T-cell (primary cell): ENCODE measurements at places on chromosomes 7 and 10. TPM values are rescaled to one million over a fixed set of nuclear protein-coding genes. Genes with fewer than 3 reads are reported as not detected.

- no peaks in the 10 kb centered on the region for H3K27me3 ChIP-seq
- peaks cover 84% of the 10 kb centered on the region for H3K4me1 ChIP-seq
- no peaks in the 10 kb centered on the region for H3K36me3 ChIP-seq
- H3K4me3 ChIP-seq = peak overlapping the region; percentile 8
Observed at GRCh38 chr10:114541081-114541796, 116.8 kb downstream of the ABLIM1 start.

DNA sequence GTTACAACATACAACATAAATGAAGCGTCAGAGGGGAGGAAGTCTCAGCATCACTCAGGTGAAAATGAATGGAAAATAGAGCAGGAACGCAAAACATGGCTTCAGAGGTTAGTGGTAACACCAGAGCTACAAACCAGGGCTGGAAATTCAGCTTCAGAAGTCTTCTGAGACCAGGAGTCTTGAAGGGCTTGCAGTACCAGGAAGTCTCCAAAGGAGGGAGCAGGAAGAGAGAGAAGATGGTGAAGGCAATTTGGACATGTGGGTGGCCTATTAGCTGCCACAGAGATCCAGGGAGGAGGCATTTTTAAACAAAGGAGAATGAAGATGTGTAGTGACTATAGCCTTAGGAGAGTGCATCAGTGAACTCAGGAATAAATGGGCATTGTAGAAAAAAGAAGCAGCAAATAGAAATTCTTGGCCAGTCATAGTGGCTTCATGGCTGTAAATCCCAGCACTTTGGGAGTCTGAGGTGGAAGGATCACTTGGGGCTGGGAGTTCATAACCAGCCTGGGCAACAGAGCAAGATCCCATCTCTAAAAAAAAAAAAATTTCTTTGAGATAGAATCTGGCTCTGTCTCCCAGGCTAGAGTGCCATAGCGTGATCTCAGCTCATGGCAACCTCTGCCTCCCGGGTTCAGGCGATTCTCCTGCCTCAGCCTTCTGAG, 9.3 kb upstream of the TET1 start:
- no peaks in the 10 kb centered on the region for H3K36me3 ChIP-seq
- peaks cover 4% of the 10 kb centered on the region for H3K27me3 ChIP-seq
- no peak for DNase-seq

- DNase-seq = no peak
- H3K27ac ChIP-seq = no peak overlapping the region
- no peaks in the 10 kb centered on the region for H3K27me3 ChIP-seq
- H3K4me1 ChIP-seq = peaks cover 4% of the 10 kb centered on the region
- H3K36me3 ChIP-seq = no peaks in the 10 kb centered on the region
Observed at GRCh38 chr10:5971886-5972285, 5.5 kb downstream of the IL15RA start.

The SEPHS1 gene
- 34.6 TPM for total RNA-seq

DNA sequence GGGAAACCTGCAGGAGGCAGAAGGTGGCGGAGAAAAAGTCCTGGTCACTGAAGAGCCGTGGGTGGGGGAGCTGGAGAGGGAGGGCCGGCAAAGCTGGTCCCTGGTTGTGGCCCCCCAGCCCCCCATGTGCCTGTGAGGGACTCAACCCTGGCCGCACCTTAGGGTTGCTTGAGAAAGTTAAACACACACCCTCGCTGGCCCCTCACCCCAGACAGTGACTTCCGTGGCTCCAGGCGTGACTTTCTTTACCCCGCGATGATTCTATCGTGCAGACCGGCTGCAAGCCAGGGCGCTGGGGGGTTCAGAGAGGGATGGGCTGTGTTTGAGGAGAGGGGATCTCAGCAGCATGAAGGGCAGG, 447.6 kb upstream of the FOXK1 start:
- no peaks in the 10 kb centered on the region for H3K36me3 ChIP-seq
- no peak overlapping the region for H3K4me3 ChIP-seq
- H3K4me1 ChIP-seq = no peaks in the 10 kb centered on the region
- no peak for DNase-seq
- no peak overlapping the region for H3K27ac ChIP-seq

The C10orf67 gene
- total RNA-seq = 0.13 TPM

The KLF14 gene
- total RNA-seq = not detected

The MTERF1 gene
- total RNA-seq = 14.8 TPM

GRCh38 chr10:7287377-7287776, 123.5 kb downstream of the SFMBT2 start:
- H3K27me3 ChIP-seq = no peaks in the 10 kb centered on the region
- no peak overlapping the region for H3K27ac ChIP-seq
- DNase-seq = no peak
- H3K36me3 ChIP-seq = no peaks in the 10 kb centered on the region
- H3K4me1 ChIP-seq = no peaks in the 10 kb centered on the region

The PWWP2B gene
- total RNA-seq = 11.5 TPM

- no peak overlapping the region for H3K27ac ChIP-seq
- H3K4me1 ChIP-seq = no peaks in the 10 kb centered on the region
- DNase-seq = no peak
- H3K27me3 ChIP-seq = no peaks in the 10 kb centered on the region
- no peaks in the 10 kb centered on the region for H3K36me3 ChIP-seq
Observed at GRCh38 chr7:145252031-145252430, 416.2 kb upstream of the TPK1 start.

DNA sequence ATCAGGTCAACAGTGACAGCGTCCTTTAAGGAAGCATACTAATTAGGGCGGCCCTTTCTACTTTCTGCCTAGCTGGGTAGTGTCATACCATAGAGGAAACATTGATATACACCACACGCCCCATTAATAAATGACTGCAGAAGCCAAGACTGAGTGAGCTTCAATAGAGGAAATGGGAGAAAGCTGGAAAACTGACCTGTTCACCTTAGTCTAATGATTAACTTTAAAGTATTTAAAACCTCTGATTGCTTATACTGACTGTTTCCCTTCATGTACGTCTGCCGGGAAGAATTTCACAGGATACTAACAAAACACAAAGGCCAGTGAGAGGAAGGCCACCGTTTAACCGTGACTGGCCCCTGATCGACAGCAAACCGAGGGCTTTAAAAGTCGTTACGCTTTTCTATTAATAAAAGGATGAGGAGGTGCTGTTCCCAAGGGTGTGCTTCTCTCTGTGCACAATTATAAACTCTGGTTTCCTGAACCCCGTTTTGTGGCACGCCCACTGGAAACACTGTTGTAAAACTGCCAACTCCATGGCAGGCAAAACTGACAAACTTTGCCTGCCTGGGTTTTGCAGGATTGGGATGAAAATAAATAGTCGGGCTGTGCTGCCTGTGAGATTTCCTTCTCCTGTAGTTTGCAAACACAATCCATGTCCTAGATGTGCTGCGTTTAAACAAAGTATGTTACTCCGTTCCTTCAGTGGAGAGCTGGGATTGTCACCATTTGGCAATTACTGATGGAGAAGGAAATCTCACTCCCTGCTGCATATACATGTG, 137.6 kb downstream of the NRP1 start:
- no peaks in the 10 kb centered on the region for H3K27me3 ChIP-seq
- H3K4me3 ChIP-seq = no peak overlapping the region
- no peak for DNase-seq
- no peaks in the 10 kb centered on the region for H3K36me3 ChIP-seq

DNA sequence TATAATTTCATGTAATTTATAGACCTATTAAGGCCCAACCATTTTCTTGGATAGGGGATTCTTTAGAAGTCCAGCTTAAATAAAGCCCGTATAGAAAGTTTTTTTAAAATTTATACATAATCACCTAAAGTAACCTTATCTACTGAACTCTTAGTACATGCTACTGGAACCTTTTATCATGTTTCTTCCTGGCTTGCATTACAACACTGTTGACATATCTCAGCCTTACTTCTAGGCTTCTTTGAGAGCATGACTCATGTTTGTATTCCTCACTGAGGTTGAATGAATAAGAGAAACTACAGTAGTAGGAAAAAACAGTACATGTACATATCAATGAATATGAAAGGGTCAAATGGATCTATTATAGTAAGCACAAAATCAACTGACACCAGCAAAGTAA, 8.2 kb upstream of the MAGI2 start:
- DNase-seq = no peak
- no peaks in the 10 kb centered on the region for H3K36me3 ChIP-seq
- H3K27me3 ChIP-seq = no peaks in the 10 kb centered on the region
- no peaks in the 10 kb centered on the region for H3K4me1 ChIP-seq
- H3K4me3 ChIP-seq = no peak overlapping the region

DNA sequence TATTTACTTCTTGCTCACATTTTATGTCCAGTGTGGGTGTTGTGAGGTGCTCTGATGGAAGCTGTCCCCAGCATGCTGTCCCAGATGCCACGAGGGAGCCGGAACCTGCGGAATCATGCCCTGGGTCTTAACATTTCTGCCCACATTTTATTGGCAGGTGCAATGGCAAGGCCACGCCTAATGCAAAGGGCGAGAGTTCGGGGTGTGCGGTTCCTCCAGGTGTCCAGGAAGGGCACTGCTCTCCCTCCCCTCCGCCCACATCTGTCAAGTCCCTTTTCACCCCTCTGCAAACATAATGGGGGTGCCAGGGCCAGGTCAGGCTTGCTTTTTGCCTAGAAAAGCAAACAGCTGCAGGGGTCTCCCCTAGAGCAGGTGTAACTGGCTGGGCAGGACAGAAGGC, 16.4 kb downstream of the PDAP1 start:
- H3K27ac ChIP-seq = no peak overlapping the region
- peaks cover 28% of the 10 kb centered on the region for H3K36me3 ChIP-seq
- H3K4me3 ChIP-seq = no peak overlapping the region
- DNase-seq = no peak
- peaks cover 29% of the 10 kb centered on the region for H3K4me1 ChIP-seq

DNA sequence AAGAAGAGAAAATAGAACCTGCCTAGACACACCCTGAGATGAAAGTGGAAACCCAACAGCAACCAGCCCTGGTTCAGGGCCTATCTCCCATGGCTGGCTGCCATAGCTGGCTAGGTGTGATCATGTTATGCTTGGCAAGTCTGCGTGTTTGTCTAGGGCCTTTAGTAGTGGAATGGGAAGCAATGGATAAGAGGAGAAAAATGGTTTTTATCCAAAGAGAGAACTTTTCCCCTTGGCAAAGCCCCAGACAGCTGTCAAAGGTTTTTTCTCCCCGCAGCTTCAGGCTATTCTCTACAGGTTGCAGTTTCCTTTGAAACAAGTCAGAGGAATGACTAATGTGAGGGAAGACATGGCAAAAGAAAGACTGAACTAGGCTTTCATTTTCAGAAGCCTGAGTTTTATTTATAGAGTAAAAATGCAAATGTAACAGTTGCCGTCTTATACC, 161.5 kb downstream of the SEMA3D start:
- H3K27me3 ChIP-seq = no peaks in the 10 kb centered on the region
- H3K36me3 ChIP-seq = no peaks in the 10 kb centered on the region
- no peaks in the 10 kb centered on the region for H3K4me1 ChIP-seq
- DNase-seq = no peak
- no peak overlapping the region for H3K4me3 ChIP-seq

- no peaks in the 10 kb centered on the region for H3K4me1 ChIP-seq
- H3K4me3 ChIP-seq = no peak overlapping the region
- H3K27me3 ChIP-seq = no peaks in the 10 kb centered on the region
- DNase-seq = no peak
Observed at GRCh38 chr7:151686826-151687225, 167.1 kb upstream of the RHEB start.

DNA sequence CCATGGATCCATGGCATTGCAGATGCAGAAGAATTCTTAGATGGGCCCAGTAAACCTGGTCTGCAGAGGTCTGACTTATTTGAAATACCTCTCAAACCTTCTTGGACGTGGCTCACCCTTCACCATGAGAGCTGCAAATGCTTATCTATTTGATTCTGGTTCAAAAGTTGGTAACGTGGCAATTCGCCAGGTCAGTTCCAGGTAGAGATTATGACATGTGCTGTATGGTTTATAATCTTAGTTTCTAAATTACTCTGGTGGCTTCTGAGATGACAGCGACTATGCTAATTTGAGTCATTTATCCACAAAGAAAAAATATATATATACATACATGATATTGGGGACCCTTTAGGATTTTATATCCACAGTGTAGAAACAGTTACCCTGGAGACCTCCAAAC, 68.8 kb downstream of the NRP1 start:
- H3K27ac ChIP-seq = no peak overlapping the region
- no peak overlapping the region for H3K4me3 ChIP-seq
- DNase-seq = no peak

DNA sequence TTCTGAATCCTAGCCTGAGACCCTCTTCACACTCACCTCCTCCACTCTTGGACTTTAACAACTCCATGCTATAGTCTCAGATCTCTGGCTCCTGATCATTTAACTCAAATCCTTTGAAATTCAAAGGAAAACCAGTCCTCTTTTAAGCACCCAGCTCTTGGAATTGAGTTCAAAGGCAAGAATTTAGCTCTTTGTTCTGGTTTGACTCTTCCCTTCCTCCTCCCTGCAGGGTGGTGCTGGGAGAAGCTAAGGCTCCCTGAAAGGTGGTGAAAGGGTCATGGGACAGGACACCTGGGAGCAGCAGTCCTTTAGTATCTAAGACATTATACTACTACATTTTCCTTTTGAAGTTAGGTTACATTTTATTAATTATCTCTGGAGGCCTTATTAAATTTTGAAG, 259.4 kb downstream of the CCSER2 start:
- no peak overlapping the region for H3K4me3 ChIP-seq
- no peak overlapping the region for H3K27ac ChIP-seq
- no peaks in the 10 kb centered on the region for H3K36me3 ChIP-seq
- no peaks in the 10 kb centered on the region for H3K27me3 ChIP-seq
- DNase-seq = no peak
- H3K4me1 ChIP-seq = no peaks in the 10 kb centered on the region

GRCh38 chr10:95289921-95290421, 832 bp downstream of the PDLIM1 start:
- H3K27me3 ChIP-seq = peaks cover 31% of the 10 kb centered on the region
- no peak overlapping the region for H3K27ac ChIP-seq
- no peak for DNase-seq
- no peaks in the 10 kb centered on the region for H3K36me3 ChIP-seq

The HABP2 gene
- 0.20 TPM for total RNA-seq

DNA sequence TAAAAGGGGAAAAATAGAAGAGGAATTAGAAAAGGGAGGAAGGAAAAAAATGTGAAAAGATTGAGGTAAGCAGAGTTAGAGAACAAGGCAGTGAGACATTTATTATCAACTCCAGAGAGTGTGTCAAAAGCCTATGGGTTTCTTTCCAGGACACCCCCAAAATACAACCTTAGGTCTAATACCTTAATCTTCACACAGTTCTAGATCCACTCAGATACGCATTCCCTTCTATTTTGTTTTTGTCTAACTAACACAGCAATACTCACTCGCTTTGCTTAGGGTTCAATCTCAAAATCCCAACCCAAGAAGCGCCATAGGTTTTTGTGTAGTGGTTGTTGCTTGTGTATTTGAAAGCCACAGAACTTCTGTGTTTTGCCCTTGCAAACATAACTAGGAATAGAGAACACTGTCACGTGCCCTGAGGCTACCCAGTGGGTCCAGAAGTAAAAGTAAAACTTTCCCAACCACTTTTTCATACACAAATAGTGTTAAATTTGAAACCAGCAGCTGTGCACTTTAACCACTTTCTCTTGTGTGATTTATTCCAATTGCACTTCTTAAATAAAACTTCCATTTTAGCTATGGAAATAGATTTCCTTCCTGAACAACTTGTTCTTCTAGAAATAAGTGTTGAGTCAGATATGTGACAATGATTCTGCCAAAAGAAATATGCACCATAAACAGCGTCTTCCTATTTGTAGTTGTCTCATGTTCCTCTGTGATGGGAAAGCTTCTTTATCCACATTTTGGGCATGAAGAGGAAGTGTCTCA, 414.7 kb upstream of the GHITM start:
- no peaks in the 10 kb centered on the region for H3K36me3 ChIP-seq
- H3K4me1 ChIP-seq = no peaks in the 10 kb centered on the region
- no peak overlapping the region for H3K27ac ChIP-seq
- no peak for DNase-seq
- H3K27me3 ChIP-seq = no peaks in the 10 kb centered on the region

- H3K36me3 ChIP-seq = no peaks in the 10 kb centered on the region
- DNase-seq = no peak
- H3K27me3 ChIP-seq = peaks cover 11% of the 10 kb centered on the region
- H3K4me3 ChIP-seq = no peak overlapping the region
- no peak overlapping the region for H3K27ac ChIP-seq
Observed at GRCh38 chr10:114026189-114027040, 17.3 kb upstream of the ADRB1 start.
